ENCODE measurements at places on chromosomes 12 and 14. TPM values are rescaled to one million over a fixed set of nuclear protein-coding genes. Genes with fewer than 3 reads are reported as not detected.

Gene DHH
- not detected for total RNA-seq

DNA sequence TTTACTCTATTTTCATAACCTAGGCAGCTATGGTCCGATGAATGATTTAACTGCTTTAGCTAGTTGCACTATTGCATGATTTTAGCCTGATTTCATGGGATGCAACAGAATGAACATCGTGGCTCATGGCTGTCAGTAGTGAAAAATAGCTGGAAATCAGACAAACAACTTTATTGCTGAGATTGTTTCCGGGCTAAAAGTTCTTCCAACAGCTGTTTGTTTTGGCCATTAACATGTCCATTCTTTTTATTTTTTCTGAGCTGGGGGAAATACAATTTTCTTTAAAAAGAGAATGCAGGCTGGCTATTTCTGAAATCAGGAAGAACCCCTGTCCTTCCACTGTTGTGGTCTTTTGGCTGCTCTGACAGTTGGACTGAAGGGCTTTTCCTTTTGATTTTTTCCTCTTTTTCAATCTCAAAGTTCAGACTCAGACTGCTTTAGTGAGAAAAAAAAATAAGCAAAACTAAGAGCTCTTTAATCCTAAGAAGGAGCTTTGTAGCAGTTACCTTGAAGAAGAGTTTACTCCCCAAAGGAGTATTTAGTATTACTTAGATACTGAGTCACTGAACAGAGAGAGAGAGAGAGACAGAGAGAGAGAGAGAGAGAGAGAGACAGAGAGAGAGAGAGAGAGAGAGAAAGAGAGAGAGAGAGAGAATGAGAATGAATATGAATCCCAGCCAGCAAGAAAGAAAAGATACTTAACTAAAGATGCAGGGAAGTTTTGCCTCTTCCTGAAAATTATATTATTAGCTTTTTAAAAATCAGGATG lies at the start of gene NAV3:
TSS of gene NAV3 (plus strand) at position 312 of the 769 bp plus-strand sequence. CDS start 568 bp downstream, outside the sequence.
- DNase-seq: no peak

DNA sequence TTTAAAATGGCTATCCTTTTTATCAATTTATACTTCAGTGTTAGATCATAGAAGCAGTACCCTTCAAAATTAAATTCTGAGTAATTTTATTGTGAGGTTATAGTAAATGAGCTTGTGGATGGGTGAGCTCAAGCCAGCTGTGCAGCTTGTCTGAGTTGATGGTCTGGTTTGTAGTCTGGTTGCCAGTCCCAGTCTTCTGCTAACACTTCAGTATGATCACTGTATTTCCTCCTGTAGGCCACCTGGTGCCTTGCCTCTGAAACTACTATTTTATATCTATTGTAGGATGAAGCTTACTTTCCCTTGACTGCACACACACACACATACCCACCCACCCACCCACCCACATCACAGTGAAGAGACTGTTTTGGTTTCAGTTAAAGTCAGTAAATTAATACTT lies 496.4 kb downstream of the PCNX1 start:
- no peak for DNase-seq

- DNase-seq: no peak
Observed at GRCh38 chr14:101654051-101654450, 92.8 kb downstream of the DIO3 start.

- DNase-seq: no peak
Observed at GRCh38 chr12:59603754-59604153, 7.9 kb downstream of the SLC16A7 start.

All from Caki2 (cell line).